ENCODE measurements at places on chromosomes 2 and 18. TPM values are rescaled to one million over a fixed set of nuclear protein-coding genes. Genes with fewer than 3 reads are reported as not detected.

CENPA gene
- 2.4 TPM for total RNA-seq

SNTG2 gene
- 1.7 TPM for total RNA-seq

TUBA4B gene
- total RNA-seq: not detected

ADAM23 gene
- total RNA-seq: 9.5 TPM

DPYSL5 gene
- 40.3 TPM for total RNA-seq

Data from camera-type eye (tissue), 1 donor.